ENCODE measurements at places on chromosomes 11 and 22. TPM values are rescaled to one million over a fixed set of nuclear protein-coding genes. Genes with fewer than 3 reads are reported as not detected.

DNA sequence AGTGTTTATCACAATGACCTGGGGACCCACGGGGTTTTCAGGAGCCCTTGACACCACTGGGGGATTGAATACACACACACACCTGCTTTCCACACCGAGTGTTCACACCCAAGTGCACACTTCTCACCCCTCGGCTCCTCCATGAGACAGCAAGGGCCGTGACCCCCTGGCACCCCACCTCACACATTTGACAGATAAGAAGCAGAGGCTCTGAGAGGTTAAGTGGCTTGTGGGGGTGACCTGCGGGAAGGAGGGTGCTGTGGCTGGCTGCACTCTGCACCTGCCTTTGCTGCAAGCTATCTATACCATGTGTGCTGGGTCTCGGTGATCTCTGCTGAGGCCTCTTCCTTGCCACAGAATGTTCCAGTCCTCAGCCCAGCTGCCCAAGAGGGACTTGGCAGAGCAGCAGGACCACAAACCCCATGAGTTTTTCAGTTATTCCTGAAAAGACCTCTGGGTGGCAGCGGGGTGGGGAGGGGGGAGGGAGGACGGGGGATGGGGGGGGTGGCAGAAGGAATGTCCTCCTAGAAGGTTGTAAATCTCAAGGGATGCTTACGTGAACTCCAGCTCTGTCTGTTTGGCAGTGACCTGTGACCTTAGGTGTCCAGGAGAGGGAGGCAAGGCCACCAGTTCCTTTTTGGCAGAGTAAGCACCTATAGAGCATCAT lies 47.9 kb upstream of the RFPL3 start:
- no peak for DNase-seq

GRCh38 chr11:125494974-125495725 lies 915 bp downstream of the FEZ1 start:
- peak; percentile 55 for DNase-seq

- no peak for DNase-seq
These were observed 7.4 kb upstream of the IFITM3 start for GRCh38 chr11:328012-328411.

DNA sequence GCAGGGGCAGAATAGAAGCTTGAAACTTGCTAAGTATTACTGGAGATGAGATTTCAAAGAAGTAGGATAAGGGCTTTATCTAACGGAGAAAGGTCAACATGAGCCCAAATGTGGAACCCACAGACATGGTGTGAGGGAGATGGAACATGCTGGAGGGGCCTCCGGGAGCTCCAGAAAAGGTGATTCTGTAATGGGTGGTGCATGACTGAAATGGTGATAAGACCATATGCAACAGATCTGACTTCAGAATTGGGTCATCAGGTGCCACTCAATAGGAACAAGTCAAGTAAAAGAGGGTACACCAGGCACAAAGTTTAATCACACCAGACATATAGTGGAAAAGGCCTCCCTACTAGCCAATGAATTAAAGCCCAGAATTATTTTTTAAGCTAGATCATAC lies 7.9 kb upstream of the CEP295 start:
- DNase-seq = no peak

GRCh38 chr11:47216121-47216798 lies 1.5 kb downstream of the DDB2 start:
- DNase-seq = peak; percentile 38

DNA sequence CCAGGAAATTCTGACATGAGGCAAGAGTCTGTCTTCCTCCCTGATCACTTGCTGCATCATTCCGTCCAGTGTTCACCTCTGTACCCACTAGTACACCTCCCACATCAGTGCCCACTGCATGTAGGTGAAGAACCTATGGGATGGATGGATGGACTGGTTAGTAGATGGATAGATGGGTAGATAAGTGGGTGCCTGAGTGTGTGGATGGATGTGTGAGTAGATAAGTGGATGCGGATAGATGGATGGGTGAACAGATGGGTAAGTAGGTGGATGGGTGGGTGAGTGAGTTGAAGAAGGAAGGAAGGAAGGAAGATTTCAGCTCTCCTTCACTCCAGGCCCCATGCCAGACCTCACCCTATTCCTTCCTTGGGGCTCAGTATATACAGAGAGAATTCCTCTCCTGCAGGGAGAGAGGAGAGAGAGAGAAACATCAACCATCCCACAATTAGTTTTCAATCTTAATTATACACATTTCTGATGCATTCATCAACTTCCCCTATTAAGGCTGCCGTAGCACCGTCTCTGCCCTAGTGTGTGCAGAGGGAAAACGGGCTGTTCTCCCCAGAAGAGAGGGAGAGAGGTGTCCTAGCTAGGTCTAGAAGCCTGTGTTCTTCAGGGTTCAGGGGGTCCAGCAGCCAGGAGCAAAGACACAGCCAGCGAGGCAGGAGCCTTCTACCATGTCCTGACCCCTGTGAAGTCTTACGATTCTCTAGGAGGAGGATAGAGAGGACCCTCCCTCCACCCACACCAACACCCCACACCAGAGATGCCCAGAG lies 125.3 kb downstream of the BUD13 start:
- no peak for DNase-seq

DNA sequence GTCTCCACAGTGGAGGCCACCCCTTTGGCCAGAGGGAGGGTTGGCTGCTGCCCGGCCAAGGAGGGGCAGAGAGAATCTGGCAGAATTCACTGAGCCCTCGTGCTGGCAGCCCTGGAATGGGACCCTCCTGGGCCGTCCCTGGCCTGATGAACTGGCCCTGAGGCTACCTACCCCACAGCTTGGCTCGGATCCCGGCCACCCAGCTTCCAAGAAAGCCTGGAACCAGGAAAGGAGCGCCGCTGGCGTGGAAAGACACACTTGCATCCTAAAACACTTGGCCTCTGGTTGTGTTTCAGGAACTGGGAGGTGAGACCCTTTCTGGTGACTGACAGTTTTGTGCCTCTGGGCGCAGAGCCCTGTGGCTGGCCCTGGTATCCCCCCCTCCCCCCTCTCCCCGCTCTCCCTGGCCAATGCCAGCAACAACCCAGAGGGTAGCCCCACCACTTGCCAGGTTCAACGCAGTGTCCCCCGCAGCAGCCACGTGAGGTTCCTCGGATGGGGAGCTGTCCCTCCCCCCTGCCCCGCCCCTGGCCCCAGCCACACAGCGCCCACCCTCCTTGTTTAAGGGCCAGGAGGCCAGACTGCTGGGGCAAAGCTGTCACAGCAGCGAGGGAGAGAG lies 693 bp downstream of the NFAM1 start:
- peak; percentile 24 for DNase-seq

DNA sequence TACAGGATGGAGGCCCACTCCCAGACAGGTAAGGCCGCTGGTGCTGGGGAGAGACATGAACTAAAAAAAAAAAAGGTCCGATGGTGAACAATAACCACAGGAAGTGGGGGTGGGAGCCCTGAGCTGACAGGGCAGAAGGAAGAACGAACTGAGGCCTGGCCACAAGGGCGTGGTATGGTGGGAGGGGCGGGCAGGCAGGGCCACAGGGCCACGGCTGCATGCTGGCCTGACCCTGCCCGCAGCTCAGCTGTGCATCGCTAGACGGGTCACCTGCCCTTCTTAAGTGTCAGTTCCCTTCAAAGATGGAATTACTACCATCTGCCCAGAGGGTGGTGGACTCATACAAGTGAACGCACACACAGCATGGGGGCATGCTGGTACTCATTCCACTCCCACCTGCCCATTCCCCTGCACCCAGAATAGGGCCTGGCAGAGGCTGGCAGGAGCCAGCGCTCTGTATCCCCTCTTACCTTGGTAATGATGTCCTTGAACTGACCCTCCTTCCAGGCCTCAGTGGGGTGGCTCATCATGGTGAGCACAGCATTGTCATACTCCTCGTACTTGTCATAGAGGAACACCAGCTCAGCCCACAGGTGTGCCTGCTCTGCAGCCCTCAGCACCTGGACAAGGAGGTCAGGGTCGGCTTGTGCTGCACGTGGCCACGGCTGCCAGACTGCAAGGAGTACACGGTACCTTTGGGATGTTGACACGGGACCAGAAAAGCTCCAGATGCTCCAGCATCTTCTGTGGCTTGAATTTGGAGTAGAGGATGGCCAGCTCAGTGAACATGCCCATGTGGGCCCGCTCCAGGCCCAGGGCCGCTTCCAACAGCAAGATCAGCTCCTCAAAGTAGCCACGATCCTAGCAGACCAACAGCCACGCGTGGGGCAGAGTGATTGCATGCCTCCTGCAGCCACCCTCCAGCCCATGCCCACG lies 17.5 kb upstream of the SLC25A1 start:
- no peak for DNase-seq

SHANK3 gene
- 6.4 TPM for total RNA-seq

- peak; percentile 39 for DNase-seq
These were observed 684.9 kb downstream of the NTM start for GRCh38 chr11:132055296-132055695.
